Activated naive CD8-positive, alpha-beta T cell treated with anti-CD3 and anti-CD28 coated beads, Interleukin-2, amount 50 U/mL, for 16 hours (primary cell): ENCODE measurements at places on chromosomes 1 and 21.

DNA sequence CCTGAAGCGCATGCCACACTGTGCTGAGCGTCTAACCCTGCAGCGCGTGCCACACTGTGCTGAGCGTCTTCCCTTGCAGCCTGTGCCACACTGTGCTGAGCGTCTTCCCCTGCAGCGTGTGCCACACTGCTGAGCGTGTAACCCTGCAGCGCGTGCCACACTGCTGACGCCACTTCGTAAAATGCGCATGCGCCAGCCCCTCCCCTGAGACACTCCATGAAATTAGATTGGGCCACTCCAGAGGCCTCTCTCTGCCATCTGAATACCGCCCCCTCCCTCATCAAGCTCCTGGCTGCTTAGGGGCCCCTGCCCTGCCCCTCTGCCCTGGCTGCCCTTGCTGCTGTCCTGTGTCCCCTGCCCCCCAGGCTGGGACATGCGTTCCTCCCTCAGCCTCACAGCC is 84.8 kb downstream of the POFUT2 start:
- DNase-seq: no peak

- DNase-seq: no peak
These were observed 108.3 kb upstream of the USH2A start for GRCh38 chr1:216531263-216532239.

DNA sequence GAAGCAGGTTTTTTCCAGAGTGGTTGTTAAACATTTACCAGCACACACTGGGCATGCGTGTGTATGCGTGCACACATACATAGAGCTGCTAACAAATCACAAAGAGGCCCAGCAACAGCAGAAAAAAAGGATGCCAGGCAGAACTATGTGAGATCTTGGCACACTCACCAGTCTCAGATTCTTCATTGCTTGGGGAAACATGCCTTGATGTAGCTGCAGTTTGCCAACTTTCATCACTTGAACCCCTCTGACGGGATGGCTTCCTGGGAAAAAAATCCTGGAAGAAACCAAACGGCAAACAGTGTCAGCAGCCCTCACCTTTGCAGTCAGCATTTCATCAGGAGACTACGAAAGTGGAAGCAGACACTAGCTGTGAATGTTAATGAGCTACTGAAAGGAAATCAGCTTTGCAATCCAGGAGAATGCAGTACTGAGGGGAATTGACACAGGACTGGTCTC is 609.1 kb downstream of the KIF26B start:
- DNase-seq: no peak

- DNase-seq: no peak
These were observed 24.4 kb downstream of the RCAN1 start for GRCh38 chr21:34590520-34590919.

DNA sequence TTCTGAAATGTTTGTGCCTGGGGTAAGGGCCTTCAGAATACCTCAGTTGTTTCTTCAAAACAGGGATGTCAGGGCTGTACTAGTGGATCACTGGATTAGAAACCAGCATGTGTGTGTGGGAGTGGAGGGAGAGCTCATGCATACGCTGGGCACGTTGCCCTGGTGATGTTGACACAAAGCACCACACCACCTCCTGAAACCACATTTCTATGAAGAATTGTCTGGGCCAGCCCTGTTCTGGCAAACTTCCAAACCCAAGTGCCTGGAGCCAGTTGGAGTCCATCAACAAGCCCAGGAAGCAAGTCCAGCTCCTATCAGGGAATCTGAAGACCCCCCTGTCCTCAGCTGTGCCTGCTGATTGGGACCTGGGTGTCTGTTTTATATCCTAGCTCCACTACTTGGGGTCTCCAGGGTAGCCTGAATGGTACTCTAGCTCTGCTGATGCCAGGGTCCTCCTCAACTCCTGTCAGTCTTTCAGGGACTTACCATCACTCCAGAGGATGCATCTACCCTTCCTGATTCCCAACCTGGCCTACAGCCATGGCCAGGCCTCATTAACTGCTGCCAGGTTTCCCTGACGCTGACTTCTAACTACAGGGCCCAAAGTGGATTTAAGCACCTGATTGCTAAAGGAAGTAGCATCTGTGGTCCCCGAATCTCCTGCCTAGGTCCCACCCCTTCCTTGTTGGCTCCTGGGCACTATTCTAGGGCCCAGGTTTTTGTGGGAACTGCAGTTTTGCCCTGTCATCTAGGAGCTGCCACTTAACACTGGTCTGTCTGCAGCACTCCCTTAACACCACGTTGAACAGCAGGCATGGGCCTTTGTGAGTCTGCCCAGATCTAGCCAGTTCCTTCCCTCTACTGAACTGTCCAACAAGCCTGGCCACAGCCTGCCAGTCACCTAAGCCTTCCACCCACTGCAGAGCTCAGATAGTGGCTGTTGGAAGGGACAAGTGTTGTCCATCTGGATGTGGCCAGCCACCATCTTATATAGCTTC is 45.5 kb downstream of the LPAR3 start:
- no peak for DNase-seq

DNA sequence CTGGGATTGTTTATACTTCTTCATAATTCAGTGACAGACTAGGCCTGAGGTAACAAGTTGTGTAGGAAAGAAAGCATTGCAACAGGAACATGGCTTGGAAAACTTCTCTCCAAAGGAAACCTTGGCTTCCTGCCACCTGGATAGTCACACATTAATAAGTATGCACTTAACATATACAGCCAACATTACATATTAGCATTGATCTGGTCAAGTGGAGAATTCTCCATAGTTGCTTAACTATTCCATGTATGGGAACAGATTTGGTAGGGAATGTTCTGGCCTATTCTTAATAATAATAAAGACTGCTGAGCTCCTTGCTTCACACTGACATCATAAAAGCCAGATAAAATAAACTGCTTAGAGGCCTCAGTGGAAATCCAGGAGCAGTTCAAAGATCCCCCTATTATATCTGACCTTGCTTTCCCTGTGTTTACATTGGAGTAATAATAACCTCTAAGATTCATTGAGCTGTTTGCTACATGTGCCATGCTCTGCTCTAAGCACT is 27.2 kb upstream of the NFIA start:
- DNase-seq: no peak
